ENCODE measurements at places on chromosomes 16 and 17.

DNA sequence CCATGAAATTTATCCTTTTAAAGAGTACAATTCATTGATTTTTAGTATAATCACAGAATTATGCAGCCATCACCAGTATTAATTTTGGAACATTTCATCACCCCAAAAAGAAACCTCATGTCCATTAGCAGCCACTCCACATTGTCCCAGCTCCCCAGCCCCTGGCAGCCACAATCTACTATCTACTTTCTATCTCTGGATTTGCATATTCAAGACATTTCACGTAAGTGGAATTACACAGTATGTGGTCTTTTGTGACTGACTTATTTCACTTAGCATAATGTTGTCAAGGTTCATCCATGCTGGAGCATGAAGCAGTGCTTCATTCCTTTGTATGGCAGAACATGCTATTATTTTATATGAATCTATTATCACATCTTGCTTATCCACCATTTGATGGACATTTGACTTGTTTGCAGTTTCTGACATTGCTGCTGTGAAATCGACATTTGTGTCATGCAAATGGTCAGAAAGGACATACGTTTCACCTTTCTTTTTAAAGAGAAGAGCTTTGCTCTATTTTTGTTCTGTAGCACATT is 10.7 kb downstream of the METTL9 start:
- DNase-seq: no peak

DNA sequence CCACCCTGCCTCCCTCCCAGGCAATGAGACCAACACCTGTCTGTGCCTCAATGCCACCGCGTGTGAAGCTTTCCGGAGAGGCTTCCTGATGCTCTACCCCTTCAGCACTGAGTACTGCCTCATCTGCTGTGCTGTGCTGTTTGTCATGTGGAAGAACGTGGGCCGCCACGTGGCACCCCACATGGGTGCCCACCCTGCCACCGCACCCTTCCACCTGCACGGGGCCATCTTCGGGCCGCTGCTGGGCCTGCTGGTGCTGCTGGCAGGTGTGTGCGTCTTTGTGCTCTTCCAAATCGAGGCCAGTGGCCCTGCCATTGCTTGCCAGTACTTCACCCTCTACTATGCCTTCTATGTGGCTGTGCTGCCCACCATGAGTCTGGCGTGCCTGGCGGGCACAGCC is 10.9 kb downstream of the OTOP3 start:
- no peak for DNase-seq

DNA sequence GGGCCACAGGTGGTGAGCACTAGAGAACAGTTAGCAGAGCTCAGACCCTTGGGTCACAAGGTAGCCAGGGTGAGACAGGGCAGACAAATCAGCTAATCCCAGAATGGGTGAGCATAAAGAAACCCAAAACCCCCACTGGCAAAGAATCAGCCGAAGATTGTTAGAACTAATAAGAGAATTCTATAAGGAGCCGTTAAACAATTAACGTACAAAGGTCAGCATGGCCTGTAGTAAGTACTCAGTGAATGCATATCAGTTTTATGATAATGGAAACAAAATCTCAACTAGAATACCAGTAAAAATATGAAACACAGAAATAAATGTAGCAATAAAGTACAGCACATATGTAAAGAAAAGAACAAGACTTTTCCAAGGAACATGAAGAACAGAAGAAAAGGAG is 168.6 kb downstream of the NTN1 start:
- DNase-seq: no peak

- no peak for DNase-seq
Observed at GRCh38 chr16:13959626-13960025, 39.7 kb downstream of the ERCC4 start.

- peak; percentile 71 for DNase-seq
Observed at GRCh38 chr17:7587420-7588151, 2.3 kb downstream of the SOX15 start.

DNA sequence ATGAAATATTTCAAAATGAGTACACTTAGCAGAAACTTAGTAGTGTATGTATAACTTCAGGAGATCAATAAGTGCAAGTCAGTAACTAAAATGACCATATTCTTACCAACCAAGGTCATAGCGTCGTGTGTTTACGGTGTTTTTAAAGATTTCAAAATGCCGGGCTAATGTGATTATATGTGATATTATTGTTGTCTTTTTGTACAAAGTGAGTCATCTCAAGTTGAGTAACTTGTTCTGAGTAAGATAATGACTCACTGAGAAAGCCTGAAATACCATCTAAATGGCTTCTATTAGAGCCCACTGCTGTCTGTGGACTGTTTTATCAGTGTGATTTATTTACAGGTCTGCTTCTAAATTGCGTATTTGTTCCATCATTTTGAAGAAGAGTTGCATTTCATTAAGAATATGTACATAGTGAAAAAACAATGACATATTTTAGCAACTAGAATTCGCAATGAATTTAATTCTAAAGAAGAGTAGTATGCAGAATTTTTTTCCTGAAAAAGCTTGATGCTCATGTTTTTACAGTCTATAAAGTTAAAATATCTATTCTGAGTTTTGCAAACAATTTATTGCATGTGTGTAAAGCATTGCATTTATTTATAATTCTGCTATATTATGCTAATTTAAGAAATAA is 12.7 kb downstream of the KRT12 start:
- DNase-seq: peak; percentile 82

DNA sequence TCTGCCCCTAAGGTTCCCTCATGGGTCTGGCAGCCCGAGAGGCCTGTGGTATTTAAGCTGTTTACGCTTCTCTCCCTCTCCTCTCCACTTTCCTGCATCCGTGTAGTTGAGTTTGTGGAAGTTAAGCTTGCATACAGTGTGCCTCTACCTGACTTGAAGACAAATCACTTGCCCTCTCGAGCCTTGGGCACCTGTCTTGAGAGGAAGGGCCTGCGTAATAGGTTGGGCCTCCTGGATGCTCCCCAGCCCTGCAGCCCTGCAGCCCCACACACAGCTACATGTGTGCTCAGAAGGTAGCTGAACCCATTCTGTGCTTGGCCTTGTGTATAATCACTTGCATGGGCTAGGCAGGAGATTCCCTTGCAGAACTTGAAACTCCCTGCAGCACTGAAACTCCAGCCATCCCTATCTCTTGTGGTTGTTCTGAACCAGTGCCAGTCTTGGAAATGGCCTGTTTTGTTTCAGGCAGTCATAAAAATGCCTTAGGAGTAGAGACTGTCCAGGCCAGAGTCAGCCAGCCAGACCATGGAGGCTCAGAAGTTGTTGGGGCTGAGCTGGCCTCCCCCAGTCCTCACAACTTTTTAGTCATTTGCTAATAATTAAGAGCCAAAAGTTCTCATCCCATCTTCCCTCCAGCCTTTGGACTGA is 134.6 kb downstream of the CLEC16A start:
- DNase-seq: peak; percentile 57

DNA sequence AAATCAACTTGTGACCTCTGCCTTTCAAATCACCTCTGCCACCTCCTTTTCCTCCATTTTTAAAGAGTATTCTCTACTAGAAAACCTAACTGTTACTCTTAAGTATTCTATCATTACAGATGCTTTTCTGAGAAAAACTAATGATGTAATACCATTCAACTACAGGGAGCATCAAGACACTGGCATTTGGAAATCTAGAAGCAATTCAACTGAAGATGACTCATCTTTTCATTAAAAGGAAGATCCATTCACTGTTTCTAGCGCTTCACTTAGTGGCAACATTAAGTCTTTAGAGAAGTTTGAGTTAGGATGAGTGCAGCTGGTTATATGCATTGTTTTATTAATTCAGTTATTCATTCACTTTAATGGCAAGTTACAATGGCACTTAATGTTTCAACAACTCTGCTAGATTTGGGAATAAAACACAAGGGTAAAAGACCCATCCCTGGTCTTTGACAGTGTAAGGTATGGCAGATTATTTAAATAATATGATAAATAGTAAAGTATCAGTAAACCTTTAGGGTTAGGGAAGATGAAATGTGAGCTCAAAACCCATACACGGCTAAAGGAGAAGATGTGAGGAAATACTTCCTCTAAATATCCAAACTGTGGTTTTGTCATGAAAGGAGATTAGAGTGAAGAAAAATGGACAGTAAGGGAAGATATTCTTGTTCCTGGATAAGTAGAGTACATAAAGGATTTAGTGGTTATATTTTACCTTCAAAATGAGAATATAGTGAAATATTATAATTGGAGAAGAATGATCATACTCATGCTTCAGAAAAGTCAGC is 61.7 kb downstream of the KCNJ2 start:
- DNase-seq: no peak

Measured in ACHN (cell line).